ENCODE measurements at places on chromosomes 1 and 21.

- no peak for DNase-seq
Observed at GRCh38 chr1:180428782-180429695, 73.3 kb downstream of the ACBD6 start.

GRCh38 chr1:56927171-56927570 is 38.6 kb downstream of the C8B start:
- DNase-seq: no peak

- no peak for DNase-seq
Observed at GRCh38 chr1:221098471-221099405, 219.5 kb downstream of the HLX start.

DNA sequence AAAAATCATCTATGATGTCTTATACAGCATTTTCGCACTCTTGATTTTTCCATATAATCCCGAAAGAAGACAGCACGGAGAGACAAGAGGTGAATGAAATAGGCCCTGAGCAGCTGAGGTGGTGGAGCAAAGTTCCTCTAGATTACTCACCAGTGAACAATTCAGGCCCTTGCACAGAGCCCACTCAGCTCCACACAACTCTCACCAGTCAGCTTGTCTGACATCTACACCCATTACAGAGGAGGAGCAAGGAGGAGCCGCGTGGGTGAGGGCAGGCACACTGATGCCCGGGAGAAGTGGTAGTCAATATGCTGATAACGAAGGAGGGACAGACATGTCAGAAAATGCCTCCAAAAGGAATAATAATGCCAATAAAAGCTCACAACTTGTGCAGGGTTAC is 59.9 kb downstream of the DNM3 start:
- DNase-seq: no peak

DNA sequence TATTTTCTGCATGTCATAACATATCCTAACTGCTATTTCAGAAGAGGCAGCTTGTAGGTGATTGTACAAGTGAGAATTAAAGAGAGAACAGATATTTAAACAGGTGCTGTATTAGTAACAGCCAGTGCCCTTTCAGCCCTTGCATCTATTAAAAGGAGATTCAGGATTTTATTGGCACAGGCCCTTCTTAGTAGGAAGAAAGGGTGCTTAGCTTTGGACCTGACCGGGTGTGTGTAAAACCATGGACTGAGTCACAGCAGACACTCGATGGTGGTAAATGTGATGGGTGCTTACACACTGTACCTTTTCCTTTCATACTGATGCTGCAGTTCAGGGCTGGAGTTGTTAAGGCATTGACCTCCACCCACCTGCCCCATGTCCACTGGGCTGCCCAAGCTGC is 12.7 kb upstream of the CD101 start:
- DNase-seq: no peak

GRCh38 chr1:16677552-16678431 is 11.0 kb upstream of the RNU1-3 start:
- DNase-seq: no peak

GRCh38 chr1:53343831-53344668 is 16.2 kb upstream of the LRP8 start:
- DNase-seq: no peak

DNA sequence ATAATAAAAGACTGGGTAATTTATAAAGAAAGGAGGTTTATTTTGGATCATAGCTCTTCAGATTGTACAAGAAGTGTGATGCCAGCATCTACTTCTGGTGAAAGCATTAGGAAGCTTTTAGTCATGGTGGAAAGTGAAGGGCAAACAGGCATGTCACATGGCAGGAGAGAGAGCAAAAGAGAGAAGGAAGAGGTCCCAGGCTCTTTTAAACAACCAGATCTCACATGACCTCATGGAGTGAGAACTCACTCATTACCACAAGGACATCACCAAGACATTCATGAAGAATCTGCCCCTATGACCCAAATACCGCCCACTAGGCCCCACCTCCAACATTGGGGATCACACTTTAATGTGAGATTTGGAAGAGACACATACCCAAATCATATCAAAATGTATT is 10.0 kb downstream of the RPTN start:
- DNase-seq: no peak

DNA sequence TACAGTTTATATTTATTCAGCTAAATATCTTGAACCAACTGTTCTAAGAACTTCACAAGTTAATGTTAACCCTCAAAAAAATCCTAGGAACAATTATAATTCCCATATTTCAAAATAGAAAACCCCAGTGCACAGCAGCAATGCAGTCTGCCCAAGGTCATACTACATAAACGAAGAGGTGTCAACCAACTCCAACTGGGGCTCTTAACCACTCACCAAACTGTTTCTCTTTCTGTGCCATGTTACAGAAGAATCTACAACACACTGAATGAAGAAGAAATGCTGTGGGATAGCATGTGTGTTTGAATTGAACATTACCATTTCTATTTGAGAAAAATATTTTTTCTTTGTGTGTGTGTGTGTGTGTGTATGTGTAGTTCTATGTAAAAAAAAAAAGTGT is 35.7 kb downstream of the EIF4G3 start:
- no peak for DNase-seq

GRCh38 chr1:44347280-44347679 is 7.8 kb downstream of the ERI3 start:
- no peak for DNase-seq

DNA sequence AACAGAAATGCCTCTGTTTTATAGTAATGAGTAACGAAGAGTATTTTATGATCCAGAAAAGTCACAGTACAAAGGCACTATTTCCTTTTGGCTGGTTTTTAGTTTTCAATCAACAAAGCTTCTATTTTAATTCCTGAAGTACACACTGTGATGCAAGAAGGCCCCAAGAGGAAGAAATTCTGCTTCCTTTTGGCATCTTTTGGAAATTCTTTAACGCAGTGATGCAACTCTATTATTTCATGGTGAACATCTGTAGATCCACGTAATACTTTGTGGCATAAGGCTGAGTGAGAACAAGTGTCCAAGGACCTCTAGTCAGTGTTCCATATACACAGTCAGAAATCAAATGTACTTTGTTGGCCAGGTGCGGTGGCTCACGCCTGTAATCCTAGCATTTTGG is 137.5 kb downstream of the TGFB2 start:
- DNase-seq: no peak

DNA sequence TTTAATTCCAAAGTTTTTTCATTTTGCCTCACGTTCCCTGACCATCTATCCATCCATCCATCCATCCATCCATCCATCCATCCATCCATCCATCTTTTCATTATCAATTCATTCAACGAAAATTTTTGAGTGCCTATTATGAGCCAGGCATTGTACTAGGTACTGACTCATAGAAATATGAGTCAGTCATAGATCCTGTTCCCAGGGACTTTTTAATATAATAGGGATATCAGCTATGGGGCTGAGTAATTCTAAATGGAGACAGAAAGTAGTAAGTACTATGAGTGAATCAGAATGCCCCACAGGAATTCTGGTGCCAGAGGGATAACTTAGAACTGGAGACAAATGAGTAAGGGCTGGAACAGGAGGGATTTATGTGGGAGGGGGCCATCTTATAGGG is 49.8 kb upstream of the GNG12 start:
- DNase-seq: no peak

DNA sequence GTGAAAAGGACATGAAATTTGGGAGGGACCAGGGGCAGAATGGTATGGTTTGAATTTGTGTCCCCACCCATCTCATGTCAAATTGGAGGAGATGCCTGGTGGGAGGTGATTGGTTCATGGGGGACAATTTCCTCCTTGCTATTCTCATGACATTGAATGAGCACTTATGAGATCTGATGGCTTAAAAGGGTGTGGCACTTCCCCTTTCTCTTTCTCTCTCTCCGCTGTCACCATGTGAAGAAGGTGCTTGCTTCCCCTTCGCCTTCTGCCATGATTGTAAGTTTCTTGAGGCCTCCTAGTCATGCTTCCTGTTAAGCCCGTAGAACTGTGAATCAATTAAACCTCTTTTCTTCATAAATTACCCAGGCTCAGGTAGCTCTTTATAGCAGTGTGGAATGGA is 7.6 kb upstream of the GBP4 start:
- DNase-seq: no peak

DNA sequence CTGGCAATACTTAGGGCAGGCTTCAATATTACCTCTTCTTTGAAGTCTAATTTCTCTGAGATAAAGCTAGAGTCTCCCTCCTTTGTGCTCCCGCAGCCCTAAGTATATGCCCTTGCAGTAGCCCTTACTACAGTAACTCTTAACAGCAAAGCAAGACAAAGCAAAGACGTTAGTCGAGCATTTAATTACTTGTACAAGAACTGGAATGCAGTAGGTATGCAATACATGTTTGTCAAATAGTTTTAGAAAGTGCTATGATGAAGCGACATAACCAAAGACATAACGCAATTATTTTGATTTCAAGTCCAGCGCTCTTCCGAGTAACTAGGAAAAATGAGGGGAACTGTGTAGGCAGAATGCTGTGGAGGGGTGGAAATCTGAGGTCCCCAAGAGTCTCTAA is 1.6 kb downstream of the P3H1 start:
- DNase-seq: no peak

GRCh38 chr21:18677632-18678031 is 274.0 kb upstream of the TMPRSS15 start:
- no peak for DNase-seq

GRCh38 chr1:156892190-156893047 is 1.1 kb upstream of the PEAR1 start:
- DNase-seq: peak; percentile 33

GRCh38 chr1:61782771-61783170 is 40.5 kb downstream of the PATJ start:
- DNase-seq: no peak

- DNase-seq: no peak
Observed at GRCh38 chr1:47993416-47993740, 3.8 kb downstream of the TRABD2B start.

DNA sequence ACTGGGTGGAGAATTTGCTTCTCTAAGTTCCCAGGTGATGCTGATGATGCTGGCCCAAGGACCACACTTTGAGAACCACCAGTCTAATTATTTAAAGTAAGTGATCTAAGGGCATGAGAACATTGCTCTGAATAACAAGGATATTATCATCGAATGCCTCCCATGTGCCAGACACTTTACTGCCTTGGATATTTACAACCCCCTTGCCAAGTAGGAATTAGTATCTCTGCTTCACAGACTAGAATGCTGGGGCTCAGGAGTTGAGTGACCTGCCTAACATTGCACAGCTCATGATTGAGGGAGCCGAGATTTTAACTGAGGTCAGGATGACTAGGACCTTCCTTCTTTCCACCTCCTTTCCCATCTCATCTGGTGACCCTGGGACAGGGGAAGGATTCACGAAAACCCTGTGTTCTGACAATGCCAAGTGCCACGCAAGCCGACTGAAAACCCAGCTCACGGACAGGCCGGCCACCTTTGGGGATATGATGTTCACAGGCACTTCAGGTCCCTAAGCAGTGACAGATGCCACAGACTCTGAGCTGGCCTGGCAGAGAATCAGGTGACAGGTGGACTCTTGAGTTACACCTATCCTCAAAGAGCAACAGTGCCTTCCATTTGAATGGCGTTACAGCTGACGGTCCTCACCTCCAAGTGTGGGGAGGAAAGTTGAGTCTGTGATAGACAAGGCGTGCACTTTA is 230.7 kb downstream of the TOMM20 start:
- no peak for DNase-seq

- DNase-seq: peak; percentile 40
Observed at GRCh38 chr1:16175610-16176553, 20.0 kb upstream of the EPHA2 start.

- no peak for DNase-seq
Observed at GRCh38 chr21:40886931-40887330, 40.0 kb upstream of the DSCAM start.

GRCh38 chr1:91617285-91617765 is 116.7 kb downstream of the CDC7 start:
- no peak for DNase-seq

DNA sequence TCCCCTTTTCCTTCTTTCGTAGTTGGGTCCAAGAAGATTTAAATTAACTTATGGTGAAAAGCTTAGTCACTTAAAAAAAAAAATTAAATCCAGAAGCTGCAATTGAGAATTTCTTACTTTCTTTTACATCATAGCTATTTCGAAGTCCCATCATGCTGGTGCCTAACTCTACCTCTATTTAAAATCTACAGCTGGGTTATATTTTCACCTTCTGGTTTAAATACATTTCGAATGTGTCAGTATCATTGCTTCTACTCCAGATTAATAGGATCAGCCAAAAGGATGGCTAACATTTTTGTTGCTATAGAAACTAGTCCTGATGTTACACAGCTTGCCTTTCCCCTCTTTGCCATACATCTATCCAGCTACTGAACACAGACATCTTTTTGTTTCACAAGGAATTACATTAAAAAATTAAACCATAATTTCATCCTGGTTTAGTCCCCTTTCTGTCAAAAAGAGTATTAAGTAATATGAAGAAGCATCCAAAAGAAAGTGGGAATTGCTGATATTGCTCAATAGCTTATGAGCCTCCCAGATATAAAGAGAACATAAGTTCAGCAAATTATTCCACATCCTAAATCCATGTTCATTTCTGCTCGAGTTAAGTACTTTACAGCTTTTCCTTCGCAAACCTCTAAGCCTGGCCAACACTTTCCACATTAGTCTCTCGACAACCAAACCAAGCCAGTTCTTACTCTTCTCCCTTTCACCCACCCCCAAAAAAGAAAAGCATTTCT is 396.7 kb upstream of the DAB1 start:
- DNase-seq: no peak

- DNase-seq: no peak
Observed at GRCh38 chr1:40789342-40789598, 5.7 kb downstream of the KCNQ4 start.

- no peak for DNase-seq
Observed at GRCh38 chr1:211783897-211784296, 46.7 kb downstream of the LPGAT1 start.

DNA sequence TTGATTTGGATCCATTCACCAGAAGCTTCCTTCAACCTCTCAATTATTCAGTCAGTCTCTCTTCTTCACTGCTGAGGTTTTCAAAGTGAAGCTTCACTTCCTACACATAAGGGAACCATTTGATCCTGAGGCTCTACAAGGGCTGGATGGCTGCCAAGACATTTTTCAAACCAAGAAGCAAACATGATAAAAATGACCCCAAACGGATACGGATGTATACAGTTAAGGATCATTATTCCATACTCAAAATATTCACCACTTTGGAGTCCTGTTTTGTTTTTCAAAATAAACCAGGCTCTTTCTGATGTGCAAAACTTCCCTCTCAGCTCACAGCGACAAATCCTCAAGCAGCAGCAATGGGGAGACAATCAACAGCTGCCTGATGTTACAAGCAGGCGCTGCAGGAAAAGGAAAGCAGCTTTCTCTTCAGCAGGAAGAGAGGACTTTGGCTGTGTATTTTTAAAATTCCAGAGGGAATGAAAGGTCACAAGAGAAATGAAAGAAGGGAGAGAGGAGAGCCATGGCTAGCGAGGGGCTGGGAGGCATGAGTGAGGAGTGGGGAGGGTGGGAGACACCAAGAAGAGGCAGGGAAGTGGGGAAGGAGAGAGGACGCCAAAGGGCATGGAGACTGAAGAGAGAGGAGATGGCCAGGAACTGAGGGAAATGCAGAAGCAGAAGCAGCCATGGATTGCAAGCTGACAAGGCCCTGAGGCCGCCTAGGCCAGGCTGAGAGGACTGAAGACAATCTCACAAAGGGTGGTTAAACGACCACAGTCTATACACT is 145.4 kb downstream of the SLC45A1 start:
- no peak for DNase-seq
